ENCODE measurements at places on chromosomes 2 and 18.

GRCh38 chr2:7523481-7524120, 606.4 kb downstream of the RNF144A start:
- DNase-seq = no peak

GRCh38 chr2:1793868-1794445, 49.6 kb upstream of the PXDN start:
- DNase-seq = no peak

- DNase-seq = no peak
Measured at GRCh38 chr18:62778976-62779869, 63.9 kb downstream of the PHLPP1 start.

DNA sequence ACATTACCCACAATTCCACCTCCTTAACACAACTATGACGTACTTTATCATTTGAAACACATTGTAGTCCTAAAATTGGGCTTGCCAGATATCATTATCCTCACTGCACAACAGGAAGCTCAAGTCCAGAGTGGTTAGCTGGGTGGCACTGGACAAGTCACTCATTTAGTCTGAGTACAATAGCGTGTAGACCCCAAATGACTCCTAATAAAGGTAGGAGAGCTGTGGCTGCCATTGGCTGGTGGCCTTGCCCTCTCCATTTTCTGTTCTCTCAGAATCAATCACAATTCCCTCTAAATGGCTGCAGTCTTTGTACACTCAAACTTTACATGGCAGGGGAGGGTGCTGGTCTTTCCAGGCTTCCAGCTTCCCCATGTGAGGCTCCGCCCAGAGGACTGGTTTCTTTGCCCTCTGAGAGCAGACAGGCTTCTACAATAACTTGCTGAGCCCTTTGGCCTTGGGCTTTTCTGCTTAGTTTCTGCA, 11.7 kb downstream of the PSTPIP2 start:
- no peak for DNase-seq

- no peak for DNase-seq
Measured at GRCh38 chr2:9918275-9918674, 33.2 kb upstream of the GRHL1 start.

- DNase-seq = no peak
Measured at GRCh38 chr2:45278365-45279078, 269.3 kb upstream of the SIX2 start.

DNA sequence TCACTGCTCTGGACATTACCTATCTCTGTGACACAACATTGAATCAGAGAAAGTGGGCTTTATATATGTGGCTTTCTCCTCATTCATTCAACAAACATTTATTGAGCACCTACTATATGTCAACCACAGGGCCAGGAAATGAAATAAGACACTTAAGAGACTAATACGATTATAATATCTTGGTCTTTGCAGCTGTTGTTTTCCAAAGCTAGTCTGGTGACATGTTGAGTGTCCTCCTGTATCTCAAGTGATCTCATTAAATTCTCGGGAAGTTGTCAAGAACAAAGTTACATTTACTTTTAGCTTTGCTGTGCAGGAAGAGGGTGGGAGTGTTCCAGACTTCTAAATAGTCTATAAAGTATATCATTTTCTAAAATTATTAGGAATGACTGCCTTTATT, 164.6 kb upstream of the SP5 start:
- no peak for DNase-seq

GRCh38 chr18:79442508-79443221, 46.9 kb downstream of the NFATC1 start:
- no peak for DNase-seq

DNA sequence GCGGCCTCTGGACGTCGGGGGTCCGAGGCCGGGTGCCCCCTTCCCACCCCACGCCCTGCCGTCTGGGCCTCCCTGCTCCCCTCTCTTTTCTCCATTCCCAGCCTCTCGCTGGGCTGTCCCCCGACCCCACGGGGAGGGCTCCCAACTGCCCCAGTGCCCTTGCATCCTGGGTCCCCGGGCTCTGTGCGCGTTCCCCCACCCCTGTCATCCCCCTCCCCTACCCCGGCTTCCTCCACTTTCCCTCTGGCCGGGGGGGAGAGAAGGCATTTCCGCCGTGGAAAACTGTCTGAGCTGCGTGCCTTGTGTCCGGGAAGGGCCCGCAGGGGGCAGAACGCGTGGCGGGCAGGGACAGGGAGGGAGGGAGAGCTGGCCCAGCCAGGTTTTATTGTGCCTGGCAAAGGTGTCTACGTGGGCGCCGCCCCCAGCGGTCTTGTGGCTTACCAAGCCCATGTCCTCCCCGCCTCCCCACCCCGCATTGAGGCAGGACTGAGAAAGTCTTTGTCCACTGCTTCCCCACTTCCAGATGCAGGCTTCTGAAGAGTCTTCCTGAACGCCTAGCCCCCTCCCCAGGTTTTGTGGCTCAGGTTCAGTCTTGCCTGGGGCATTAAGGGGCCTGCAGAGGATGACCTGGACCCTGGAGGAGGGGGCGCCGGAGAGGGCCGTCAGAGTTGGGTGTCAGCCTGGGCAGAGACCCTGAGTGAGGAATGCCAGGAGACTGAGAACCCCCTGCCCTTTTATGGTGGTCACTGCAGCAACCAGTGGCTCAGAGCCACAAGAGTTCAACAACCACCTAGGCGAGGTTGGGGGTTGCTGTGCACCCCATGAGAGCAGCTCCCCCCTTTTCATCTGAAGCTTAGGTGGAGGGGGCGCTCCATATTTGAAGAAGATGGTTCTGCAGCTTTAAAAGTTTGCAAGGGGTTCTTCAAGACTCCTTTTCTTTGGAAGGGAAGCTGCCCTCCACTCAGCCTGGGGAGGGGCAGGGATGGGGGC, 1.3 kb downstream of the ITM2C start:
- DNase-seq = peak; percentile 73

- DNase-seq = no peak
Measured at GRCh38 chr2:33660416-33661123, 61.5 kb upstream of the FAM98A start.

GRCh38 chr18:36411745-36412168, 114.2 kb downstream of the FHOD3 start:
- DNase-seq = no peak

DNA sequence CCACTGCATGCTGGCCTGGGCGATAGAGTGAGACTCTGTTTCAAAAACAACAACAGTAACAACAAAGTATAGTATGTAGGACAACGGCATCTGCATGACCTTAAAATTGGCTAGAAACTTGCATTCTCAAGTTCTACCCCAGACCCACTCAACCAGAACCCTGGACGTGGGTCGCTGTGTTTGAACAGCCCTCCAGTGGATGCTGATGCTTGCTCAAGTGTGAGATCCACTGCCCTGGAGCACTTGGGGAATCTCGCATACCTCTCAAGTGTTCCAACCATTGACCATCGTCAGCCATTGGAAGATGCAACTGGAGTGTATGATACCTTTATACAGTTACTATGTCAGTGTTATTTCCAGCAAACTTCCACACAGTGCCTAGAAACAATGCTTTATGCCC, 435.9 kb downstream of the DCDC2C start:
- no peak for DNase-seq

GRCh38 chr2:153405196-153405595, 73.4 kb downstream of the RPRM start:
- DNase-seq = no peak

DNA sequence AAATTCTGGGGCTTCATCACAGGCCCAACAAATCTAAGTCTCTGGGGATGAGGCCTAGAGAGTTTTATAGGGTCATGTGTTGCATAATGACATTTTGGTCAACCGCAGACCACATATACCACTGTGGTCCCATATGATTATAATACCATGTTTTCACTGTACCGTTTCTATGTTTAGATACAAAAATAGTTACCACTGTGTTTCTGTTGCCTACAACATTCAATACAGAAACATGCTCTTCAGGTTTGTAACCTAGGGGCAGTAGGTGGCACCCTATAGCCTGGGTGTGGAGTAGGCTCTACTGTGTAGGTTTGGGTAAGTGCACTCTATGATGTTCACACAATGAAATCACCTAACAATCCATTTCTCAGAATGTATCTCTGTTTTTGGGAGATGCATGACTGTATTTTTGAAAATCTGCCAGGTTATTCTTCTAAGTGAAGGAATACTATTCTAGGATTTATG, 485.2 kb downstream of the PTPRM start:
- no peak for DNase-seq

Data from 8988T (cell line).